ENCODE measurements at places on chromosomes 7 and 10. TPM values are rescaled to one million over a fixed set of nuclear protein-coding genes. Genes with fewer than 3 reads are reported as not detected.

GRCh38 chr10:119112056-119112455, 8.1 kb downstream of the DENND10 start:
- DNase-seq, result no peak

Gene SPDYE1
- not detected for total RNA-seq

DNA sequence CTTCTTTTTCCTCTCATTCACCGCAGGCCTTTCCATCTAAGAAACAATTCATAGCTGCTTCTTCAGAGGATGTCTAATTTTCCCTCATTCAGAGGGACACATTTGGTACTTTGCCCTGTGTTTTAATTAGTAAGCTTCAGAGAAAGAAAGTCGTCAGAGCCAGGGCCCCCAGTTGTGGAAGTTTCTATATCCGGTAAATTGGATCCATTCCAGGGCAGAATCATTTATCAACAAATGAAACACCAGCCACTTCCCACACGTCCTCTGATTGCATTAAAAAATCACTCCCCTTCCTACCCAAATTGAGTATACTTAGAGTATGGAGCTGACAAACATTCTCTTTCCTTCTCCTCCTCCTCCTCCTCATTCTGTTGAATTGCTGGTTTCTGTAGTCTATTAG, 205.8 kb upstream of the HDAC9 start:
- no peak for DNase-seq

DNA sequence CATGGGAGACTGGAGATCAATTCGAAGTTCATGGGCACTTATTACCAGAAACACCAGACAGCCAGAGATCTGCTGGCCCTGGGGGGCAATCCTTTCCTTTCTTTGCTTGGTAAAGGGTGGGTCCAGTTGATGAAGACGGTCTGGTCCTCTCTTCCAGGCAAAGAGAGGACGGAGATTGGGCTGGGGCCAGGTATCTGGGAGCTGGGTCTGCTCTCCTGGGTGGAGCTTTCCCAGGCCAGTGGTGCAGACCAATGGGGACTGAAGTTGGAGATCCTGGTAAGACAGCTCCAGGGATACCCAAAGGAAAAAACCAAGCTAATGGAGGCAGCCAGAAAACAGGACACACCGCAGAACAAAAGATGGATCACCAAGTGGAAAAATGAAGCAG, 18.3 kb downstream of the NOD1 start:
- no peak for DNase-seq

Gene CPXM2
- total RNA-seq, result 5.3 TPM

Gene TAC1
- total RNA-seq, result 5.9 TPM

Gene TMEM184A
- total RNA-seq, result not detected

DNA sequence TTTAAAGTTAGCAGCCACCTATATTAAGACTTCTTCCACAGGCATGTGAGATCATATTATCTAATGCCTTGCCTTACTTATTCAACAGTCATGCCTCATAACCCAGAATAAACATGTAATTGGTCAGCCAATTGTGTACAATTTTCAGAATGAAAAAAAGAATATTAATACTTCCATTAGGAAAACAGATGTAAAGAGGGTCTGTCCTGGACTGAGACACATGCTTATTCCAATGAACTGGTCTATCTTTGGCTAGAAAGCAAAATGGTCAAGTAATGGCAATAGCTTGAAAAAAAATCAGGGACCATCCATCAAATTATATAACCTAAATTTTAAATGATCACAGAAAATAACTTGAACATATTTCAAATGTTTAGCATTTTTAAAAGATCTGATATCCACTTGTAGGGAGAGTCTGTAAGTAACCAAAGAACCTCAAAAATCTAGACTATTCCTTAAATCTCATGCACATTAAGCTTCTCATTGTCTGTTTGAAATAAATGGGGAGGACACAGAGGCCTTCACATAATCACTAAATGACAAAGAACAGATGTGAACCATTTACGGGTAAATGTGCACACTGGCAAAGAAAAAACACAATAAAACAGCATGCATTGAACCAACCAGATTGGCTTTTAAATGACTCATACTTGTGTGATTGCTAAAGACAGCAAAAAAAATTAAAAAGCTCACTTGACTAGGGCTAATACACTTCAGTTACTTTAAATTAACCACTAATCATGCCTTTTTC, 568.8 kb upstream of the PCDH15 start:
- DNase-seq, result no peak

Gene AKR1C8
- total RNA-seq, result 0.73 TPM

Gene DGKI
- total RNA-seq, result 4.1 TPM

- DNase-seq, result no peak
Observed at GRCh38 chr7:74514131-74514591, 60.5 kb downstream of the GTF2IRD1 start.

Gene TMEM72
- not detected for total RNA-seq

DNA sequence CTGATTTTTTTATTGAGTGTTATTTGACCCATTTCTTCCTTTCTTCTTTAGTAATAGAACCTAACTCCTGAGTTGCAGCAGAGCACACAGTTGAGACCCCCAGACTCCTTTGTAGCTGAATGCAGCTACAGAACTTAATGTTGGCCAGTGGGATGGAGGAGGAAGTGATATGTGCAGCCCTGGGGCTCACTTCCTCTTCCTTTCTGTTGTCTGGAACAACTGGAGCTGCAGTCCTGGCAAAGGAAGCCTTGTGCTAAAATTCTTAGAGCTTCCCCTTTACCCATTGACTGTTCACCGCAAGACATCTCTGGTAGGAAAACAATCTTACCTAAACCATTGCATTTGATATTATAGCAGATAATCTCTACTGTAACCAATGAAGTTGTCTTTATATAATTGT, 86.6 kb downstream of the ITGB8 start:
- DNase-seq, result no peak

DNA sequence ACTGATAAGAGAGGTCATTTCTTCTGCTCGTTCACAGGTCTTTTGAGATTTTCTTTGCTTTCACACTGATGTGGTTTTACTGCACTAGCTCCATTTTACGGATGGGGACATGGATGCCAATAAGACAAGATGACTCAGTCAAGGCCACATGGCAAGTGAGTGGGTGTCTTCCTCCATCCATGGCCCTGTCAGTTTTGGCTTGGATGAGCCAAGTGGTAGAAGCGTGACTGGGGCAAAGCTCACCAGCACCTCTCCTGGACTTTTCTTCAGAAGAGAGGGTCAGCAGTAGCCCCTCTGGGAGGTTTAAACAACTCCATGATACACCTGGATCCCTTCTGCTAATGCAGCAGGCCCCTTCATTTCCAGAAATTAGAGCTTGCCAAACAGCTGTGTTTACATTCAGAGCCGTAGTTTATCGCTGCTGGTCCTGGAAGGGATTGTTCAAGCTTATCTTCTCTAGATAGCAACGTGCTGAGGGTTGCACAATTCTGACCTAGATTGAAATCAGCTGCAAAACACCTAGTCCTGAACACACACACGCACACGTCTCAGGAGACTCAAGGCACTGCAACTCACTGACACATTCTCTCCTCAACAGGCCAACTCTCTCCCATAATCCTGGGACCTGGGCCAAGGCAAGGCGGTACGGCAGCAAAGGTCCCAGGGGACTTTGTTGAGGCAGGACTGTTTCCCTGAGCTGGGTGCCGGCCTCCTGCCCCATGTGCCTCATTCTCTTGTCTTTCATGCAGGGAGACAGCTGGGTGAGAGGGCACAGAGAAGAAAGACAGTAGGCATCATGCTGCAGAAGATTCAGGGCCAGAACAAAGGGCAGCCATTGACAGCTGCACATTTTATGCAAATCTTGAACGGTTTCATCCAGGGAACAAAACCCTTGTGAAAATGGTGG, 14.2 kb upstream of the PDCD4 start:
- no peak for DNase-seq

DNA sequence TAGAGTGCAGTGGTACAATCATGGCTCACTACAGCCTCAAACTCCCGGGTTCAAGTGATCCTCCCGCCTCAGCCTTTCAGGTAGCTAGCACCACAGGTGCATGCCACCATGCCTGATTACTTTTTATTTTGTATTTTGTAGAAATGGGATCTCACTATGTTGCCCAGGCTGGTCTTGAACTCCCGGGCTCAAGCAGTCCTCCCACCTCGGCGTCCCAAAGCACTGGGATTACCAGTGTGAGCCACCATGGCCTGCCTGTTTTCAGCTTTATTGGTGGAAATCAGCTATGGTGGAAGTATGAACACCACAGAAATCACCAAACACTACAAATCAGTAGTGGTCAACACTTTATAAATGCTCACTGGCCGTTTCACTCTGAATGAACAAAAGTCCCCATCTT, 299.9 kb upstream of the LYZL1 start:
- DNase-seq, result no peak

DNA sequence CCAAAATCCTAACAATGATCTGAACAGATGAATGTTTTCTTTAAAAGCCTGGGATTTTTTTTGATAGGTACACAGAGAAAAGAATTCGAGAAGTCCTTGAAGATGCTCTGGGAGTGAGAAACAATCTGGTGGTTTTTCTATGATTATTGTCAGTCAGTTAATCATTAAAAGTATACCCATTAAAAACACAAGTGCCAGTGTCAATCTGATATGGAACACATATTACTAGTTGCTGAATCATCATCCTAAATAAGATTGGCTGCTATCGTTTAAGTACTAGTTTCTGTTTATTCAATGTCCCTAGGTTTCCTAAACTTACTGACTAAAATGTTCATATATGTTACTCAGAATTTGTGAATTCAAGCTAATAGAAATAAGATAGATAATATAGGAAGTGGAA, 16.1 kb downstream of the COL28A1 start:
- DNase-seq, result no peak

GRCh38 chr7:21971780-21972396, 26.2 kb upstream of the CDCA7L start:
- no peak for DNase-seq

Gene WEE2
- total RNA-seq, result not detected

Gene OR2A1
- 0.32 TPM for total RNA-seq

DNA sequence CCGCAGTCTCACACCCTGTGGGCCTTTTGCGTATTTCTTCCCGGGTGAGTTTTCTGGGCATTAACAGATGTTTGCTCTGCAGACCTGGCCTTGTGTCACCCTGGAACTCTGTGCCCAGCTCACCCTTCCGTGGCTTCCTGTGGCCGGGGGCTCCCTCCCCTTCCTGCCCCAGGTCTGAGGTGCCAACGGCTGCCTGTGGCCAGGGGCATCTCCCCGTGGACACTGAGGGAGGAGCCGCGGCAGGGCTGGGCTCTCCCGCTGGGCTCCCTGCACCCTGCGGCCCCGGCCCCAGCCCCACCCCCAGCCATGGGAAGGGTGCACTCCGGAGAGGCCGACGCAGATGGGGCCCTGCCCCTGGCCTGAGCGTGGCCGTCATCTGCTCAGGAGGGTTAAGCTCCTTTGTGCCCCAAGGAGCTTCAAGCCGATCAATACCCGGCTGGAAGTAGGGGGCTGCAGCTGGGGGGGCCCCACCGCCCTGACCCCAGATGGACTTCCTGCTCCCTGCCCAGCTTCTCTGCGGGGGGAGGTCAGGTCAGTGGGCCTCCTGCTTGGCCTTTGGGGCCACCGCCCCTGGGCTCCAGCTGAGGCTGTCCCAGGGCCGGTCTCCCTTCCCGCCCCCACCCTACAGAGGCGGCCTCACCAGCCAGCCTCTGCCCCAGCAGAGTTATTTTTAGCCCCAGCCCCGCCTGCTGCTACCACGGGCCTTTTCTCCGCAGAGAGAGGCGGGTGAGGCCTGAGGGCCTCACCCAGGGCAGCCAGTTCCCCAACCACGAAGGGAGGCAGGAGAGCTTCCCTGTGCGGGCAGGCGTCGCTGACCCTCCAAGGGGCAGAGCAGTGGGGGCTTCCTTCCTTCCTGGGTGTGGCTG, 24.2 kb downstream of the PWWP2B start:
- peak; percentile 64 for DNase-seq

GRCh38 chr10:122468926-122469781, 7.8 kb downstream of the HTRA1 start:
- DNase-seq, result peak; percentile 70

- DNase-seq, result no peak
Observed at GRCh38 chr10:130554701-130555410, 418.7 kb downstream of the GLRX3 start.

Gene TMEM248
- total RNA-seq, result 119 TPM

Gene GDF2
- not detected for total RNA-seq

Gene SFRP5
- total RNA-seq, result 0.33 TPM

DNA sequence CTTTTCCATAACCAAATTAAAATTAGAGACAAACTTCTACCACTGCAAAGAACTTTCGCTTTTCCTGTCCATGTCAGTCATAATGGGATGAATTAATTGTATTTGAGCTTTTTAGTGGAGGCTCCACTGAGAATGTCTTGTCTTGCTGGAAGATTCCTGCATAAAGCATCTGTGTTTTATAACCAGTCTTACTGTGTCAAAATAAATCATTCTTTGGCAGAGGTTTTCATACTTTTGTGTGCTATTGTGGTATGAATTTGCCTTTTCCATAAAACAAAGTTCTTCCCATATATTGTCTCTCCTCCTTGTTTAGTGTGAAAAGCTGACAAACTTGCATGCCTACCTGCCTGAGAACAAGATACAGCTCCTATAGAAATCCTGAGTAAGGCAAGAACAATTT, 124.8 kb upstream of the CCDC6 start:
- DNase-seq, result no peak

DNA sequence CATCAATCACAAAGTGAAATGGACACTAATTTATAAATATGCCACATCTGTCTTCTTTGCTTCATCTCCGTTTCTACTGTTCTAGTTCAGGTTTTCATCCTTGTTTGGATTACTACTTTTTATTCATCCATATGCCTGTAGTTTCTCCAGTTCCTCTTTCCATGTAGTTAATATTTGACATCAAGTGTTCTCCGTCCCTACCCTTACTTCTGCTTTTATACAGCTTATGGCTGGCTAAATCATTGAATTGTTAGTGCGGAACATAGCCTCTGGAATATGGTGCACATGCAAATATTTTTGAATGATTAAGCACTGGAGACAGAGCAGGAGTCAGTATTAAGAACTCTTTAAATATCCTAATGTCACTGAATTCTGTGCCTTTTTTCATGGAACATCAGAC, 230.0 kb upstream of the PPP1R3A start:
- no peak for DNase-seq

Gene GLUD1
- 174 TPM for total RNA-seq

Gene AGR2
- total RNA-seq, result 156 TPM

Gene ZCWPW1
- total RNA-seq, result 12.6 TPM

DNA sequence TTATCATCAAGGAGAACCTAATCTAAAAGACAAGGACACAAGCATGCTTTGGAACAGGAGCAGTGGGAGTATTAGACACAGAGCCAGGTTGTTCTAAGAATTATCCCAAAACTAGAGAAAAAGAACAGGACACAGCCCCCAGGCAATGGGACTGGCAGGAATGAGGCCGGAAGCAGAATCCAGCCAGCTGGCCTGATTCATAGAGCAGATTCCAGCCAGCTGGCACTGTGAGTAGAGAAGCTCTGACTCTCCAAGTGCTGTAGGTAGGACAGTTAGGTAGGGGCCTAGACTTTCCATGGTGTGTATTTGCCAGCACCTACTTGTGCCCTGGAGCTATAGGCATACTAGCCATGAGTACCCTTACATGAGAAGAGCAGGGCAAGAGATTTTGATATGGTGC, 13.3 kb upstream of the RAB18 start:
- DNase-seq, result peak; percentile 81

Gene SPAM1
- total RNA-seq, result not detected

DNA sequence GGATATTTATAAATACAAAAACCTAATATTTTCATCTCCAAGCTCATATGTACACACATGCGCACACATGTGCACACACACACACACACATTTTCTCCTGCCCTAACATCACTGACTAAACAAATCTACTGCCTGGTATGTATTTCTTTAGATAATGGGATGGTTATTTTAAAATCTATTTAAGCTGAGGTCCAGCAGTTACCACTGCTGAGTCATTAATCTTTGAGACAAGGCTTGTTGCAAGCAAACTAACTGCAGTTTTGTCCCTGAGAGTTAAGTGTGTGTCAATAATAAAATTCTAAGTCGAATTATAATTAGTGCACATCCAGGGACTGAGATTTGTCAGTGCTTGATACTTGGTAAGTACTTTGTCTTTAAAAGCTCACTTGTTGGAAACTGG, 135.1 kb downstream of the VPS50 start:
- DNase-seq, result no peak
